ENCODE measurements at places on chromosomes 16 and 17. TPM values are rescaled to one million over a fixed set of nuclear protein-coding genes. Genes with fewer than 3 reads are reported as not detected.

Gene POLG2
- 23.4 TPM for total RNA-seq

Gene TMEM106A
- 7.1 TPM for total RNA-seq

Gene EVPL
- total RNA-seq: not detected

Gene CALB2
- not detected for total RNA-seq

Gene WNT9B
- total RNA-seq: not detected

Gene EPX
- not detected for total RNA-seq

Gene TBC1D28
- not detected for total RNA-seq

Gene PIK3R6
- total RNA-seq: 0.12 TPM

Gene TVP23B
- 19.3 TPM for total RNA-seq

Gene LAT
- total RNA-seq: 122 TPM

Gene NOG
- 2.6 TPM for total RNA-seq

Gene OR3A2
- 2.6 TPM for total RNA-seq

Gene SOX9
- not detected for total RNA-seq

Gene NPIPB12
- total RNA-seq: 42.1 TPM

Gene SCGB1C2
- total RNA-seq: not detected

Gene PIGS
- total RNA-seq: 36.0 TPM

Gene SULT1A1
- total RNA-seq: 9.7 TPM

Gene ERCC4
- 10.3 TPM for total RNA-seq

Gene KIF22
- 209 TPM for total RNA-seq
